Activated T-cell treated with anti-CD3 and anti-CD28 coated beads for 4 hours (primary cell): ENCODE measurements at places on chromosomes 13 and 19.
A peak's percentile ranks its signal among the peaks of the same experiment; 100 is the strongest.

DNA sequence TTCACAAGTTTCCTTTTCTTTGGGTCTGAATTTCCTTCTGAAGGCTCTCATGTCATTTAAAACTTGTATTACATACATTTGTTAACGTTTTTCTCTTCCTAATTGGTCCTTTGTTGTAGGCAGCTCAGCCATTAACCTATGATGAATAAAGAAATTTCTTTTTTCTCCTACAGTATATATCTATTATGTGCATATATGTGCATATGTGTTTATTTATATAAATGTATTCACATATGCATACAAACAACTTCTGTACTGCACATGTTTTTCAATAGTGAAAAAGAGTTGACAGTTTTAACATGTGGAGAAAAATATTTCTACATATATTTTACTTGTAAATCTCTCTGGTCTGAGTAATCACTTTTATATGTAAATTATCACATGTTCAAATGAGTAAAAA is 1674.9 kb upstream of the PCDH20 start:
- no peak for DNase-seq

GRCh38 chr13:30982506-30982905 is 50.0 kb downstream of the TEX26 start:
- no peak for DNase-seq

GRCh38 chr19:55253842-55254624 is 4.8 kb downstream of the PPP6R1 start:
- DNase-seq: peak; percentile 43

DNA sequence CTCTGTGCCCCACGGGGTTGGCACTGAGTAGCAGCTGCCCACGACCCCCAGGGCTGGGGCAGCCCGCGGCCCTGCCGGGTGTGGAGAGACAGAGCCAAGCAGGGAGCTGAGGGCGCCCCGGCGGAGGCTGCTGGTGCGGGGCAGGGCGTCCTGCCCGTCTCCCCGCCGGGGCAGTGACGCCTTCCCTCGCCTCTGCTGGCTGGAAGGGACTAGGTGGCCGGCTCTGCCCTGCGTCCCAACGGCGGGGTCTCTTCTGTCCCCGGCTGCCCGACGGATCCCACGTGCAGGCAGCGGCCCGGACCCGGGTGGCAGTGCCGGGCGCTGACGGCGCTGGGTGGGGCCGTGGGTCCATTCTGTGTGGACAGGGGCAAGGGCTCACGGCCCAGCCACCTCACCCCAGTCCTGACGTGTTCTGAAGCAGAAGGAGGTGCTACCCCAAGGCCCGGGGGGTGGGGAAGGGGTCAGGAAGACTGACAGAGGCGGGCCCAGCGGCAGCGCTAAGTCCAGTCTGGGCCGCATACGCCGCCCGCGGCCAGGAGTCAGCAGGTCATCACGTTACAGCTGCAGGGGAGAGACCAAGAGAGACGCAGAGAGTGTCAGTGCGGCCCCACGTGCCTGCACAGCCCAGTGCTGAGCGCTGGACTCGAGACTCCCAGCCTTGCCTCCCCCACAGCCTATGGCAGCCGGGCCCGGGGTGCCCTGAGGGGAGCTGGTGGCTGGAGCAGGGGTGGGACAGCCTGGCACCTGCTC is 15.1 kb upstream of the PLPP2 start:
- DNase-seq: no peak

DNA sequence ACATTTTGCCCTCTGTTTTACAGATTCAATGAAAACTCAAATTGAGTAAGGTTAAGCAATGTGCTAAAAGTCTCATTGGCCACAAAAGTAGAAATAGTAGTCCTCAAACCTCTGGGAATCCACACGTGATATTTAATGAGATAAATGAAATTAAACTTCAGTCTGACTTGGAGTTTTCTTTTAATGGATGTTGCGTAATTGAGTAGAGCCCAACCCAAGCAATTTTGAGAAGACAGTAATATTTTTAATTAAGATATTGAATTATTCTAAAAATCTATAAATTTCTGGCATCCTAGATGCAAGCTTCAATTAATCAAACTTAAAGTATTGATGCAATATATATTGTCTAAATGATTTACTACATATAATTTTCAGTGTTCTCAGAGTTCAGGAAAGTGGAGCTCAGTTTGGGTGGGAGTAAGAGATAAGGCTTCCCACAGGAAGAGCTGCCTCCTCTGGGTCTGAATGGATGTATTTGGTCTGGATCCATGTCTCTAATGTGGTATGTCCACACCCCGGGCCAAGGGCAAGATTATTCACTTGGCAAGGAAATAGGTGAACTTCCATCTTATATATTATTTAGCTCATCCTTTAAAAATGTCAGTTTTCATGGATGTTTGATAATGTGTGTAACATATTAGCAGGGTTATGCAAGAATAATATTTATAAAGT is 6.9 kb downstream of the MBNL2 start:
- no peak for DNase-seq

- DNase-seq: no peak
These were observed 632.0 kb upstream of the SPRY2 start for GRCh38 chr13:80972857-80973478.

DNA sequence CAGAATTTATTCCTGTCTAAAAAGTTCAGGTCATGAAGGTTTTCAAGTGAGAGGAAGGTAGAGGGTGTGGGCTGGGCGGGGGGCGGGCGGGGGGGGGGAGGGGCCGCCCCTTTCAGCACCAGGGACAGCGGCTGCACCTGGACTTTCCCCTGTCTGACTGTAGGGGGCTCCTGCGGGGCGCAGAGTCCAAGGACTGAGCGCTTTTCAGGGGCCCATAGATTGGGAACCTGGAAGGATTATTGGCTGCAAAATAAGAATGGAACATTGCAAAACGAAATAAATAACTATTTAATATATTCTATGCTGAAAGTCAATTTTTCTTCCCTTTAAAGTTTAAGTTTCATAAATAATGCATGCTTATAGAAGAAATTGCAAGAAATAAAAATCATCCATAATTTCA is 8.9 kb upstream of the CYP4F3 start:
- DNase-seq: no peak

DNA sequence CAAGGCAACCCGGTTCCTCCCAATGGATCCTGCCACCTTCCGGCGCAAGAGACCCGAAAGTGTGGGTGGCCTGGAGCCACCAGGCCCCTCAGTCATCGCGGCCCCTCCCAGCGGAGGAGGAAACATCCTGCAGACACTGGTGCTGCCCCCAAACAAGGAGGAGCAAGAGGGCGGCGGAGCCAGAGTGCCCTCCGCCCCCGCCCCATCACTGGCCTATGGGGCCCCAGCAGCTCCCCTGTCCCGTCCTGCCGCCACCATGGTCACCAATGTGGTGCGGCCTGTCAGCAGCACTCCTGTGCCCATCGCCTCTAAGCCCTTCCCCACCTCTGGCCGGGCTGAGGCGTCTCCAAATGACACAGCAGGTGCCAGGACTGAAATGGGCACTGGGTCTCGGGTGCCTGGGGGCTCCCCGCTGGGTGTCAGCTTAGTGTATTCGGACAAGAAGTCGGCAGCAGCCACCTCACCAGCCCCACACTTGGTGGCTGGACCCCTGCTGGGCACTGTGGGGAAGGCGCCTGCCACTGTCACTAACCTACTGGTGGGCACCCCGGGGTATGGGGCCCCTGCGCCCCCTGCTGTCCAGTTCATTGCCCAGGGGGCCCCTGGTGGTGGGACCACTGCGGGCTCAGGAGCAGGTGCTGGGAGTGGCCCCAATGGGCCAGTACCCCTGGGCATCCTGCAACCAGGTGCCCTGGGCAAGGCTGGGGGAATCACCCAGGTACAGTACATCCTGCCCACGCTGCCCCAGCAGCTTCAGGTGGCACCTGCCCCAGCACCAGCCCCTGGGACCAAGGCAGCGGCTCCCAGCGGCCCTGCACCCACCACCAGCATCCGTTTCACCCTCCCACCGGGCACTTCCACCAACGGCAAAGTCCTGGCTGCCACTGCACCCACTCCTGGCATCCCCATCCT is 11.2 kb upstream of the PRR19 start:
- DNase-seq: peak; percentile 43

GRCh38 chr13:40101708-40102359 is 446.4 kb downstream of the COG6 start:
- DNase-seq: no peak

DNA sequence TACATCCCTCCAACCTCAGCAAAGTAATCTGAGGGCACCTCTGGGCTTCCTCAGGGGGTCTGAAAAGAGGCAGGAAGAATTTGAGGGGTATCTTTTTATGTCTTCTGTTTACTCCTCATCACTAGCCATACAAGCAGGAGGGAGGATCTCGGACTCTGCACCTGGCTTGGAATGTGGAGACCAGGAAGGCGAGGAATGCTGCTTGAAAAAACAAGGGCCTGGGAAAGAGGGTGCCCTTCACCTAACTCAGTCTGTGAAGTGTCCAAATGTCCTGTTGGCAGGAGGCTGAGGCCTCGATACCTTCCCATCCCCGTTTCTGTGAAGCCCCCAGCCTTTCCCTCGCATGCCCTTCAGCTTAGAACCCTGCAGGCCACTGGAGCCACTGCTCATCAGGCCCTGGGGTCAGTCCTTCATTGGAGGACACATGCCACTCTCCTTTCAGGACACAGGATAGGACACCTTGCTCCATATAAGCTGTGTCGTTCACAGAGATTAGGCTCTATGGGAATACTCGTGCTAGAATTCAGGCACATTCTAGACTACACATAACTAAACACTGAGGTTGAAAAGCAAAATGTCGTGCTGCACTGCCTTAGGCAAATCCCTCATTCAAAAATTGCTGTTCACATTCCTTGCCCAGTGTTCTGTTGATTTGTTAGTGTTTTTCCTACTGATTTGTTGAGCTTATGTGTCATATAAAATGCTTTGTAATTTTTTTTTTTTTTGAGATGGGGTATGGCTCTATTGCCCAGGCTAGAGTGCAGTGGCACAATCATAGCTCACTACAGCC is 49.7 kb downstream of the ESD start:
- no peak for DNase-seq

- DNase-seq: no peak
These were observed 496.4 kb downstream of the FOXO1 start for GRCh38 chr13:40170091-40170490.

- DNase-seq: no peak
These were observed 776 bp upstream of the LENG1 start for GRCh38 chr19:54160182-54160811.

- no peak for DNase-seq
These were observed 30.2 kb downstream of the C2CD4C start for GRCh38 chr19:378706-379105.

- DNase-seq: no peak
These were observed 2.9 kb upstream of the CERS1 start for GRCh38 chr19:18898607-18899408.

DNA sequence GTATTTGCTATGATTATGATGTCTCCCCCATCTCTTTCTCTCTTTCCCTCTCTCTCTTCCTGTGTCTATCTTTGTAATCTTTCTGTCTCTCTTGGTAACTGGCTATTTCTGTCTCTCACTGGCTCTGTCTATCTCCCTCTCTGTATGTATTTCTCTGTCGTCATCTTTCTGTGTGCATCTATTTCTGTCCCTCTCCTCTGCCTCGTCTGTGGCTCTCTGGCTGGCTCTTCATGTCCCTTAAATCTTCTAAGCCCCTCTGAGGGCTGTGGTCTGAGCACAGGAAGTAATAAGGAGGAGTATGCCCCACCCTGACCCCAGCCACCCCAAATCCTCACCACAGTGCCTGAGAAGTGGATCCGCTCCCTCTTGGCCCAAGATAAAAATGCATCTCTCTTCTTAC is 104.4 kb downstream of the DNAJC15 start:
- DNase-seq: no peak

DNA sequence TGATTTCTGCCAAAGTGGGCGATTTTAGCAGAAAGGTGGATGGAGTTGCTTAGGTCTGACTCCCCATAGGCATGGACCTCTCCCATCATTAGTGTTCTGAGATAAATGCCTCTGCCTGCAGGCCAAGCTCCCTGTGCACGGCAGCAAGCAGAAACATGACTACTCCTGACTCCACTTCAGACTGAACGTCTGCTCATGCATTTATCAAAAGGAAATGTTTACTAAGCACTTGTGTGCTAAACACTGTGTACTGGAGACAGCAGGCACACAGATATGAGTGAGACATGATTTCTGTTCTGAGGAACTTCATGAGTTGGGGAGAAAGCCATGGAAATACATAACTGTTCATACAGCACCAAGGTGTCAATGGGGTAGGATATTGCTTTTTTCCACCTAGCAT is 149.6 kb downstream of the MIPEP start:
- no peak for DNase-seq

DNA sequence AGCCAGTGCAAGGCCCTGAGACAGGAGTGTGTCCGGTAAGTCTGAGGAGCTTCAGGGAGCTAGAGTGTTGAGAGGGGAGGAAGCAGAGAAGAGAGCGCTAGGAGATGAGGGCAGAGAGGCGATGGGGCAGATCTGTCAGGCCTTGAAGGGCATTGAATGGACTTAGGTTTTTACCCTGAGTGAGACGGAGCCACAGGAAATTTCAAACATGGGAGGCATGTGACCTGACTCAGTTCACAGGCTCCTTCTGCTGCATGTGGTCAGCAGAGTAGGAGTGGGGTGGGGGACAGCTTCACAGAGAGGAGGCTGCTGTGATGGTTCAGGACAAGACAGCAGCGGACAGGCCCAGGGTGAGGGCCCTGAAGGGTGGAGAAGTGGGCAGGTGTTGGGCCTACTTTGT is 2.5 kb upstream of the FAM98C start:
- no peak for DNase-seq

GRCh38 chr13:43473437-43473836 is 313.3 kb downstream of the ENOX1 start:
- DNase-seq: no peak

DNA sequence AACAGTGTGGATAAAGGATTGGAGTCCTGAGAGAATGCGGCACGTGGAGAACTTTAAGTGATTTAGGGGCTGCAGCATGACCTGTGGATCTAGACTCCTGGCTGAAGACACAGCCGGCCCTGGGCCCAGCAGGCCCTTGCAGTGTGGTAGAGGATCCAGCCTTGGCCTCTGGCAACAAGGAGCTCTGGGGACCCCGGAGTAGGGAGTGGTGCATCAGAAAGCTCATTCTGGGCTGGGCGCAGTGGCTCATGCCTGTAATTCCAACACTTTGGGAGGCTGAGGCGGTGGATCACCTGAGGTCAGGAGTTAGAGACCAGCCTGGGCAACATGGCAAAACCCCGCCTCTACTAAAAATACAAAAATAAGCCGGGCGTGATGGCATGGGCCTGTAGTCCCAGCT is 76.0 kb downstream of the CHST8 start:
- DNase-seq: no peak

- DNase-seq: no peak
These were observed 16.7 kb upstream of the SPART start for GRCh38 chr13:36362914-36363313.

GRCh38 chr19:28153123-28153522 is 1059.8 kb downstream of the UQCRFS1 start:
- no peak for DNase-seq

DNA sequence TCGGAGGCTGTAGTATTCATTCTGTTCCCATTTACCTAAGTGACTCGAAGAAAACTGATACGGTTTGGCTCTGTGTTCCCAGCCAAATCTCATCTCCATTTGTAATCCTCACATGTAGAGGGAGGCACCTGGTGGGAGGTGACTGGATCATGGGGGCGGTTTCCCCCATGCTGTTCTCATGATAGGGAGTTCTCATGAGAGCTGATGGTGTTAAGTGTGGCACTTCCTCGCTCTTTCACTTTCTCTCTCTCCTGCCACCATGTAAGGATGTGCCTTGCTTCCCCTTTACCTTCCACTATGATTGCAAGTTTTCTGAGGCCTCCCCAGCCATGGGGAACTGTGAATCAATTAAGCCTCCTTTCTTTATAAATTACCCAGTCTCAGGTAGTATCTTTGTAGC is 23.5 kb downstream of the SLAIN1 start:
- no peak for DNase-seq
